Stimulated activated CD8-positive, alpha-beta memory T cell treated with anti-CD3 and anti-CD28 coated beads, Interleukin-7, amount 100 ng/mL, for 24 hours (primary cell): ENCODE measurements at places on chromosomes 5 and 9.
A peak's percentile ranks its signal among the peaks of the same experiment; 100 is the strongest.

DNA sequence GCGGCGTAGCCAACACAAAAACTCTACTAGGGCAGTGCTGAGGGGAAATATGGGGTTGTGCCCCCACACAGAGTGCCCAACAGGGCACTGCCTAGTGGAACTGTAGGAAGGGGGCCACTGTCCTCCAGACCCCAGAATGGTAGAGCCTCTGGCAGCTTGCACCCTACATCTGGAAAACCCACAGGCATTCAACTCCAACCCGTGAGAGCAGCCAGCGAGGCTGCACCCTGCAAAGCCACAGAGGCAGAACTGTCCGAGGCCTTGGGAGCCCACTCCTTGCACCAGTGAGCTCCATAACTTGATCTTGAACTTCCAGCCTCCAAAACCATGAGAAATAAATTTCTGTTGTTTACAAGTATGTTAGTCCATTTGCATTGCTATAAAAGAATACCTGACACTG is 27.7 kb downstream of the GRAMD2B start:
- DNase-seq: no peak

DNA sequence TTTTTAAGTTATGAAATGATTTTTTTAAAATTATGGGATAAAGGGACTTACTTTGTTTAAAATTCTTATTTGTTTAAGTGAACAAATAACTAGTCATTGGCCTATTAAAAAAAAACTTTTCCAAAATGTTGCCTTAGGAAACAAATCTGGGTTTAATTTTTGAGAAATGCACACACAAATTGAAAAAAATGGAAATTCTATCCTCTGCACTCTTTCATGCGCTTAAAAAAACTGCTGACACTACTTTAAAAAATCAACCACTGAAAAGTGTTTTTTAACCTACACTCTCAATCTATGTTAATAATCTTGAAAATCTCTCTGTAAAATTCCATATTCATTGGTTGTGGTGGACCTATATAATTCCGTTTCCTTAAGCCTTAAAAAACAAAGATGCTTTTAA is 163.4 kb upstream of the DAB2 start:
- DNase-seq: no peak

DNA sequence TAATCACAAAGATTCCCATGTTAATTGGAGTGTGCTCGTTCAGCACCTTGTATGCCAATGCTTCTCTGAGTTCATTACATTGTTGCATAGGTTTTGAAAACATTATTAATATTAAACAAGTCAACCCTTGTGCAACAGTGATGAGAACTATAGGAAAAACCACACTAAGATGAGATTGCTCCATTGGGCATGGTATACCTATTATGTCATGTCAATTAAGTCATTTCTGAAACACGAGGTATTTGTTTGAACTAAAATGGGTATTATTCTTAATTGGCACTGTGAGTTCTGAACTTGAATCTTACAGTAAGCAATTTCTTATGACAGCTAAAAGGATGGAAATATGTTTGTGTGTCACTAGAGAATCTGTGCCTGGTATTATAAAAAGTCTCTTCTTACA is 447.7 kb downstream of the EFNA5 start:
- DNase-seq: no peak

DNA sequence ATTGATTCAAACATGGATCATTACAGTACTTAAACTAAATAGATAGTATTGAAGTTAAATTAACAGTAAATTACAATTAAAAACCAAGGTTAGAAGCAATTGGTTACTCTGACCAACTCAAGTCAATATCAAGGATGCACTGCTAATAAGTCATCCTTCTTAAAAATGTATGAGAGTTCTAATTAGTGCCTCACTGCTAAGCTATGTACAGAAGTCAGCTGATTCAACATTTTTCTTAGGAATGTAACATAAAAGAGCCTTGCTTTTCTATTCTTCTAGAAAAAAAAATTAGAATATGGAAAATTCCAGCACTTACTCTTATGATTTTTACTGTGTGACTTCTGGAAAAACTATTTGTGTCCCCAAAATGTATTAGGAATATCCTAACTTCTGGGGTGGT is 75.7 kb upstream of the FBN2 start:
- DNase-seq: no peak

GRCh38 chr5:181217111-181217802 is 5.8 kb upstream of the TRIM41 start:
- no peak for DNase-seq

DNA sequence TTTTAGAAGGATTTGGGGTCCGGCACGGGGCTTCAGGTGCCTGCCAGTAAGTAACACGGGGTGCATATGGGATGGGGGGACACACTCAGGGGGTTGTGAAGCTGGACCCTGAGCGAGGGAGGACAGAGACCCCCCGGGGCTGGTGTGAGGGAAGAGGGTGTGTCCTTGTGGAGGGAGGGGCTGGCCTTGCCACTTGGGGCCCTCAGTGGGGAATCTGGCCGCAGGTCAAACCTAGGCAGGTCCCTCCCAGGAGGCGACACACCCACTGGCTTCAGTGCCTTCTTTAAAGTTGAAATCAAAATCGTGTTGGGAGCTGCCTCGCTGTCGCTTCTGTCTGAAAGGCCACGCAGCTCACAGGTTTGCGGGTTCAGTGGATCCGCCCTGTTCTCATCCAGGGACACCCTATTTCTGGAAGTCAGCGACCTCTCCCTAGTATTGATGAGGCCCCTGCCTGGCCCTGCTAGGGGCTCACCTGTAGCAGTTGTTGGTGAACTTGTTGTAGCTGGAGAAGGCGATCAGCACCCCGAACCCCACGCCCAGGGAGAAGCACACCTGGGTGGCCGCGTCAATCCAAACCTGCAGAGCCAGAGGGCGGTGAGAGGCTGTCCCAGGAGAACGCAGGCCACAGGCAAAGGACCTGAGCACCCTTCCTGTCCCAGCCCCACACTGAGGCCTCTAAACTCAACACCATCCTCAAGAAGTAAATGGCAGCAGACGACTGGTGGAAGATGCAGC is 29.4 kb downstream of the SLC6A3 start:
- DNase-seq: no peak

GRCh38 chr5:179240561-179240960 is 104.7 kb downstream of the ADAMTS2 start:
- no peak for DNase-seq

DNA sequence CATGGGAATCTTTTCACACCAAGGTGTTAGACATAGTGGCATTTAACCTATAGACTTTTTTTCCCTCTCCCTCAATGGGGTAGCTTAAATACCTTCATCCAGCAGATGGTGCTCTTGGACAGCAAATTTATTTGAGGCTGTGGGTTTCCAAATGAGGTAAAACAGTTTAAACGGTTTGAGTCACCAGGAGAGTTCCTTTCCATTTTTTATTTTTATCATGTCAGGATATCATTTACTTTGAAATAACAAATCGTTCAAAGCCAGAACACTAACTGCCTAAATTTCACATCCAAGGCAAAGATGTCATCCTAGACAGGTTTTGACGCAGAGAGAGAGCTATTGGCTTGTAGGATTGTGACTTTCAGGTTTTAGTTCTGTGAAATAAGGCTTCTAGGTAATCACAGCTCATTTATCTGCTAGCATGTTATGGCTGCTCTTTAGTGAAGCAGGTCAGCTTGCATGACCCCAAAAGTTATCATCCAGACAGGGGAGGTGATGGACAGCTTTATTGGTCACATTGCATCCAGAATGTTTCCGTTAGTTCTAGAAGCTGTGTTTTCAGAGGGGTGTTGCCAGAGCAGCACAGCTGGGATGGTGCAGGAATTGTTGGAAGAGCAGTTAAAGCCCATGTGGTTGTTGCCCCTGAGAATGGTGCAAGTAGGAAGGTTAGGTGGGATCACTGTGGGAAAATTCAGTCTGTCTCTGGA is 69.8 kb downstream of the KDM4C start:
- no peak for DNase-seq

GRCh38 chr5:83498585-83498984 is 27.0 kb downstream of the VCAN start:
- DNase-seq: no peak

- no peak for DNase-seq
Measured at GRCh38 chr5:160452795-160453194, 31.1 kb downstream of the PTTG1 start.

- DNase-seq: peak; percentile 62
Measured at GRCh38 chr9:132877824-132878694, at the start of gene AK8. AK8 (minus strand) TSS chr9:132878284; CDS start chr9:132878255, 29 bp downstream.

DNA sequence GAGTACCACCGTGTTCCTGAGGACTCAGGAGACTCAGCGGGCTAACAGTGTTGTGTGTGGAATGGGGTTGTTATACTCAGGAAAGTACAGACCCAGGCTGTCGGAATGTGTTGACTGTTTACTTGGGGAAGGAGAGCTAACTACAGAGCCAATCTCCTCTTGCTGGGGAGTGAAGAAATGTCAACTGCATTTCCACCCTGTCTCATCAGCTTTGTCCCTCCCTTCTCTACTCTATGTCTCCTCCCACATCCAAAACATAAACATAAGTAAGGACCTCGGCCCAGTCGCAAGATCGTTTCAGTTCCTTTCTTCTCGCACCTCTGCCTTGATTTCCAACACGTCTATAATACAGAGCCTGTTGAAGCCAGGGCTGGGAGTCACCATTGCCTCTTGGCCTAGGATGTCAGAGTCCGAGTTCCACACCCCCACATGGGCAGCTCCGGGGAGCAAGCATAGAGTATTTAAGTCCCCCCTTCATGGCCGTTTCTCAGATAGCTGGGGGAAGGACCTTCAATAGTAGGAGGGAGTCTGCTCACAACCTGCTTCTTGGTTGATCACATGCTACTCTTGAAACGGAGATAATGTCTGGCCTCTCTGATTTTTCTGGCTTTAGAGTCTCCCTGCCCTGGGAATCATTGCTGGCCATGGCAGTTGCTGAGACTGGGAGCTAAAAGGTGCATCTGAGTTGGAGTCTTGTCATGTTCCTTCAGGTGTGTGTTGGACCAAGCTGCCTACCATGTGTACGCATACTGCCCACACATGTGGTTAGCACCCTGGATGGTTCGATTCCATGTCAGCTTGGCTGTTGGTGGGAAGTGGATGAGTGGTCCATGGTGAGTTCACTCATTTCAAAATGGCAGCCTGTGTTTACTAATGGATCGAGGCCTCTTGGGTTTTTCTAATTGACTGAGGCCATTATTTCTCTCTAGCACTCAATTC is 147.3 kb downstream of the MTX3 start:
- no peak for DNase-seq

- no peak for DNase-seq
Measured at GRCh38 chr9:82271106-82271561, 282.6 kb downstream of the SPATA31D1 start.

DNA sequence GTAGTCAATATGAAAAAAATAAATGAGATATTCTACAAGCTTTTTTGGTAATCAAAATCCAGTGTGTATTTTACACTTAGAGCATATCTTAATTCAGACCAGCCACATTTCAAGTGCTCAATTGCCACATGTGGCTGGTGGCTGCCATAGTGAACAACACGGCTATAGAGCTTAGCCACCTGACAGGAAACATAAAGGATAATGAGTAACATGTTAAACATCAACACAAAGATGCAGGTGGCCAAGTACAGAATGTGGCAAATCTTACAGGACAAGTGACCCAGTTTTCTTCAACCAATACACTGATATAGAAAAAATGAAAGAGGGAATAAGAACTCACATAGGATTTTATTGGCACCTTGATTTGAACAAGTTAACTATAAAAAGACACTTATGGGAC is 61.4 kb downstream of the KIF24 start:
- DNase-seq: no peak

DNA sequence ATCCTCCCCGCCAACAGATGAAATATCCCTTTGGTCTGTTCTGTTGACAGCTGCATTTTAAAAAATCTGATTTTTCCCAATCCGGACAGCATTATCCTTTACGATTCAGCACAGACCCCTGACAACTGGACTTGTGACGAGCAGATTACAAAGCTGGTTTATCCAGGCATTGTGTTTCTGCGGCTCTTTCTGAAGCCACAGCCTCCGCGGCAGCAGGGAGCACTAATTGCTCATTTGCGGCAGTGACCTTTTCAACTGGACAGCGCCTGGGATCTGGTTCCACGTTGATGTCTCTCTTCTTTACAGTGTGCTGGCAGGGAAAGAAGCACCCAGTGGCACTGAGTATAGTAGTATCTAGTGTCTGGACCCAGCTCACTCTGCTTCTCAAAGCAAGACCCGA is 351.2 kb downstream of the ZNF608 start:
- DNase-seq: no peak
